T-cell (primary cell): ENCODE measurements at places on chromosomes 3 and 15. TPM values are rescaled to one million over a fixed set of nuclear protein-coding genes. Genes with fewer than 3 reads are reported as not detected.

Gene WDR93
- not detected for total RNA-seq

Gene ISLR2
- not detected for total RNA-seq

Gene CHRM5
- total RNA-seq, result not detected

Gene THPO
- total RNA-seq, result not detected

Gene EPHA6
- not detected for total RNA-seq

Gene DYNLT2B
- 8.2 TPM for total RNA-seq

Gene RGMA
- 0.15 TPM for total RNA-seq

Gene GOLGA6D
- not detected for total RNA-seq

Gene RAB6B
- total RNA-seq, result 0.23 TPM

Gene EBLN2
- total RNA-seq, result 12.8 TPM

Gene NOX5
- total RNA-seq, result not detected

Gene NECTIN3
- total RNA-seq, result 6.7 TPM

- DNase-seq, result no peak
Measured at GRCh38 chr3:74593152-74593551, 21.3 kb downstream of the CNTN3 start.

GRCh38 chr3:122183521-122183892 is at the start of gene CASR:
Gene CASR (plus strand): TSS chr3:122183668. CDS start chr3:122254190, 70,522 bp downstream.
- DNase-seq, result no peak

GRCh38 chr15:53251996-53252395 is 461.9 kb upstream of the ONECUT1 start:
- DNase-seq, result no peak

GRCh38 chr15:78149805-78150751 is 916 bp downstream of the IDH3A start:
- DNase-seq, result no peak

- DNase-seq, result no peak
Measured at GRCh38 chr3:31661993-31662670, 129.4 kb downstream of the STT3B start.

DNA sequence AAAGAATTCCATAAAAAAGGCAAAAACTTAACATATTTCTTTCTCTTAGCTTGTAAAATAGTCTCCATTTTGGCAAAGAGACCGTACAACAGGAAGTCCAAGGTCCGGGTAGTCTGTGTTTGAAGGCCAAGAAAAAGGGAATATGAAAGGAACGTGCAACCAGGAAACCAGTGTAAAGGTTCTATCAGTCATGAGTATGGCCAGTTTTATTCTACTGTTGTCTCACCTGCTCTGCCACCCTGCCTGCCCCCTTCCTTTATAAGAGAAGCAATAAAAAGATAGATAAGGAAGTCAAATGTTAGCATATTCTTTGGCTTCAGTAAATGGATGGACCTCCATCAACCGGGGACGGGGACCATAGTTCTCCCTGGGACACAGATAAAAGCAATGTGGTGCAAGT is 370.6 kb upstream of the ROBO2 start:
- no peak for DNase-seq

DNA sequence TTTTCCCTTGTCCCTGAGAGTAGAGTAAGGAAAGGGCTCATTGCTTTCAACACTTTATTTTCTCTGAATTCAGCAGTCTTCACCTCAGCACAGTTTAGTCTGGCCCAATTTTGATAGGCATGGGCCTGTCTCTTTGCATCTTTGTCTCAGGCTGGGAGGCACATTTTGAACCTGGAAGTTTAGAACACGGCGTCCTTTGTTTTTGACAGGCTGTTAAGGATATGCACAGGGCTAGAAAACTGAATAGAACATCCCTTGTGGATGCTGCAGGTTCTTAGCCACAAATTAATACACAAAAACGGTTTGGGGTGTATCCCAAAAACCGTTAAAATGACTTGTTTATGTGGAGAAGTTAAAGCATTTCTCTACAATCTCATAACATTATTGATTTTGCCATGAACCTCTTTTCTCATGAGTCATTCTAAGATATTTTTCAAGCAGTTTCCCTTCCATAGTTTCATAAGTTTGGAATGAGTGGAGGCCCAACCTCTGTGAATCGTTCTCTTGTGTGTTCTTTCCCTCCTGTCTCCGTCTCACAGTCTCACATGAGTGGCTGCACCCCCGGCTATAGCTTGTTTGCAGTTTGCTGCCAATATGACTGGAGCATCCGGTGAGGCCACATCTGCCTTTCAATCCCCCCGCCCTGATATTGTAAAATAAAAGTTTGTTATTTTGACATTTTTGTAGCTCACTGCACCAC is 192.9 kb upstream of the EIF1B start:
- no peak for DNase-seq

DNA sequence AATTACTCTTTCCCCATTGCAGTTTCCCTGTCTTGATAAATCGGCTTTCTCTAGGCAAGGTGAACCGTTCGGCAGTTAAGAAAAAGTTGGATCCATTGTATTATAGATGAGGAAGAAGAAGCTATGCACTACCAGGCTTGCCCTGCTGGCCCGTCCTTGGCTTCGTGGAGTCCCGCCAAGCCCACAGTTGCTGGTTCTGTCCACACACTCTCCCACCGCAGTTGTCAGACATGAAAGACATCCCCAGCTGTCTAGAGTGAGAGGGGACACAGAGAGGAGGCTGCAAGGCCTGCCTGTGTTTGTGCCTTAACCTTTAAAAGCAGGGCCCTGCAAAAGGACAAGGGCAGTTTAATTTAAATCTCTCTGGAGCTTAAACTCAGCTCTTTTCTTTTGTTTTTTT is 47.2 kb upstream of the PLCL2 start:
- no peak for DNase-seq

DNA sequence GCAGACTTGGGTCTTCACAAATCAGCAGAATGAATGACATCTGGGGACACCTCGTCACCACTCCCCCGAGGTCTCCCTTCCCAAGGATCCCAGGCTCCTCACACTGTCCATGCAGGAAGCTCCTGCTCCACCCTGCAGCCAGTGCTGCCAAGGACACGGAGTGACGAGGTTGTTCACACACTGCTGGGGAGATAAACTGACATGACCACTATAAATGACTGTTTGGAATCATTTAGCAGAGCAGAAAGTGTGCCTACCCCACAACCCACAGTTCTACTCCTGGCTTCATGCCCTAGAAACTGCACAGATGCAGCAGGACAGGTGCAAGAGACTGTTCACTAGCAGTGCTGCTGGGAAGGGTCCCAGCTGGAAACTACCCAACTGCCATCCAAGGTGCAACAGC is 19.7 kb upstream of the PRSS50 start:
- no peak for DNase-seq

GRCh38 chr15:51424780-51425179 is 83.3 kb downstream of the GLDN start:
- DNase-seq, result no peak

- DNase-seq, result no peak
Measured at GRCh38 chr3:138901567-138901966, 45.4 kb downstream of the FOXL2 start.

DNA sequence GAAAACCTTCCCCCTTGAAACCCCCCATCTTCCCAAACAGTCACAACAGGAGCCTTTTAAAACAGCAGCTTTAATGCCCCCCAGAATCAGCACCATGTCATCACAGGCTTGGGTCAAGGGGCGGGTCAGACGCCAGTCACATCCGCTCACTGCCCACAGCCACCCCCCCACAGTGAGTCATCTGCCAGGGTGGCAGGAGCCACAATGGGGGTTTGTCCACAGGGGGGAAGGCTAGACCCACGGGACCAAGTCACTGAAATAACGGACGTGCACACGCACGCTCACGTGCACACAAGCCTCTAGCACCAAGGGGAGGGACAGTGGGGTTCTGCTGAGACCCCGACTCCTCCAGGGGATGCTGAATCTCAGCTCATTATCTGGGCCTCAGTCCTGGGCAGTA is 441 bp upstream of the UCN2 start:
- peak; percentile 36 for DNase-seq

GRCh38 chr15:74215958-74216357 is 13.4 kb upstream of the STRA6 start:
- DNase-seq, result no peak

DNA sequence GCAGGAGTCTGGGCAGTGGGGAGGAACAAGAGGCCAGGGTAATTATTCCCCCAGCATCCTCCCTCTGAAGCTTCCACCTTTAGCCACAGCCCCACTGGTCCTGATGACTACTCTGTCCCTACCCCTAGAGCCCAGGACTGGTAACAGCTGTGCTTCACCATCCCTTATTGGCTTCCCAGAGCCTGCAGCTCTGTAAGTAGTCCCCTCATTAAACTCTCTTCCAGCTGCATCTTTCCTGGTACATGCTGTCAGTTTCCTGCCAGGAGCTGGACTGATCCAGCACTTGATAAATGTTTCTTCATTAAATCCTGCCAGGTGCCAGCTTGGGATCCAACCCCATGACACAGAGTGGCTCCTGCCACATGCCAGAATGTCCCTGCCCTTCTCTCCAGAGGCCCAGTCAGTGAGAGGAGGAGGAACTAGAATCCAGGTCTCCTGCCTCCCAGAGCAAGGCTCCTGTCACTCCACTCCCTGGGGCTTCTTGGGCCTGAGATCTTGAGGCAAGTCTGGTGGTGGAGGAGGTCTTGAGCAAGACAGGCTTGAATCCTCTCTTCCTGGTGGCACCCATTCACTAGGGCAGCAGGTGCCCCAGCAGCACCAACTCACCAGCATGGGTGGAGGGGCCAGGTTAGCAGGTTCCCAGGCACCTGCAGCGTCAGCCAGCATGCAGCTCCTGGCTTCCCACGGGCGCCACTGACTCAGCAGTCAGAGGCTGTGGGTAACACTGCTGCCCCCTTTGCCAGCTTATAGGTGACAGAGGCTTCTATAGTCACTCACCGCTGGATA is 27.6 kb downstream of the FBXW12 start:
- no peak for DNase-seq

- DNase-seq, result no peak
Measured at GRCh38 chr3:117512975-117513374, 803.4 kb downstream of the TUSC7 start.

DNA sequence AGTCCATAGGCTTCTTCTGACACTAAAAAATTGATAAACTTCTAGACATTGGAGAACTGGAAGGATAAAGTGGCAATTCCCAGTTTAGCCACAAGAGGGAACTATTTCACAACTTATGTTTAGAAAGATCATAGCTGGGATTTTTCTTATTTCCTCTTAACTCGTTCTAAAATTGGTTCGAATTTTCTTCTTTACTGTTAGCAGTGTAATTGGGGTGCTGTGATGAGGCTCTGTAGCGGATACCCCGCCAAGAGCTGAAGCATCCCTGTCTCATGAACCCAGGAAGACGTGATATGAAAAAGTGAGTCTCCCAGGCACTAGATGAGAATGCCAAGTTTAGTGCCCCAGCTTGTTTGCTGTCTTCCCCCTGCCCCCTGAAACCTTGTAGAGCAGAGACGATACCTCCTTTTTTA is 85.1 kb downstream of the PDCD6IP start:
- DNase-seq, result no peak

GRCh38 chr3:53597136-53597915 is 102.9 kb downstream of the CACNA1D start:
- no peak for DNase-seq

DNA sequence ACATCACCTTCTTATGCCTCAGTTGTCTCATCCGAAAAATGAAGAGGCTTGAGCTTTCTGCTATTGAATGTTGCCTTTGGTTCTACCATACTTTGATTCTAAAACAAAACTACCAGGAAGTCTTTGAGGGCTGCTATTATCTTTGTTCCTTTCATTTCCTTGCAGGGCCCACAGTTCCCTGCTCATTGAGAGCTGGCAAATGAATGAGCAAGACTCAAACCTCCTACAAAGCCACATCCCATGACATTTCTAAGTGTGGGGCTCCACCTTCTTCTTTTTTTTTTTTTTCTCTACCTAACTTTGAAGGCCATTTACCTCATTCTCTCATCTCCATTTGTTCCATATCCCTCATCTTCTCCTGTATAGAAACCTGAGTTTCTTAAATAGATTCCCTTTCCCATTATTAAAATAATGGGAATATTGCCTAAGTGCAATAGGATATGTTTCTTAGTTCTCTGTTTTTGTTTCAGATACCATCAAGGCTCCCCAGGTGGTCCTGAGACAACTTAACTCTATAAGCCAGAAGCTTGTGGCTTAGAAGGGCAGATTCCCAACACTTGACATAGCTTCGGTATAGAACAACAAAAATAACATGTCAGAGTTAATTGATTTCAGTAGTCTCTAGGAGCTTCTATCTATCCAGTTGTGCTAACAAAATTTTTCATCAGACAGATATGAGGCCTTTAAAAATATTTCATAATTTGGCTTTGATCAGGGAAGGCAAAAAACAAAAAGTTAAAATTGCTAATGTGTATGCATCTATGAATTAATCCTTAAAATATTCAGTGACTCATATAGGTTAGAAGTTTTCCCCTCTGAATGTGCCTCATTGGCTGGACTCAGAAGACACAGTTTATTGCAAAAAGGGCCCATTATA is 951.6 kb downstream of the TUSC7 start:
- DNase-seq, result no peak

DNA sequence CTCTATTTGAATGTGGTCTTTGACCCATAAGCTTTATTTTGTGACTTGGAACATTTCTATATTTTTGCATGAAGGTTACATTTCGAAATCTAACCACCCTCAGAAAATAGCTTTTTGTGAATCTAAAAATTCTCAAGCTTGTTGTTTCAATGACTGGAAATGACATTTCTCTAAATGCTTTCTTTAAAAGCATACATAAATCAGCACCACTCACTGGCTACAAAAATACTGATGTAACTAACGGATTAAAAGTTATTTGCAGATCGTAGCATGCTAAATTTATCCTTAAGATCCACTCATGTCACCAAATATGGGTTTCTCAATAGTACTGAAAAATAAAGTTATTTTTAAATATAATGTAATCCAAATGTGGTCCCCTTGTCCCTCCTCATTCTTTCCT is 55.2 kb upstream of the ACAN start:
- DNase-seq, result no peak

GRCh38 chr3:107384907-107385306 is 7.7 kb downstream of the CCDC54 start:
- DNase-seq, result no peak

DNA sequence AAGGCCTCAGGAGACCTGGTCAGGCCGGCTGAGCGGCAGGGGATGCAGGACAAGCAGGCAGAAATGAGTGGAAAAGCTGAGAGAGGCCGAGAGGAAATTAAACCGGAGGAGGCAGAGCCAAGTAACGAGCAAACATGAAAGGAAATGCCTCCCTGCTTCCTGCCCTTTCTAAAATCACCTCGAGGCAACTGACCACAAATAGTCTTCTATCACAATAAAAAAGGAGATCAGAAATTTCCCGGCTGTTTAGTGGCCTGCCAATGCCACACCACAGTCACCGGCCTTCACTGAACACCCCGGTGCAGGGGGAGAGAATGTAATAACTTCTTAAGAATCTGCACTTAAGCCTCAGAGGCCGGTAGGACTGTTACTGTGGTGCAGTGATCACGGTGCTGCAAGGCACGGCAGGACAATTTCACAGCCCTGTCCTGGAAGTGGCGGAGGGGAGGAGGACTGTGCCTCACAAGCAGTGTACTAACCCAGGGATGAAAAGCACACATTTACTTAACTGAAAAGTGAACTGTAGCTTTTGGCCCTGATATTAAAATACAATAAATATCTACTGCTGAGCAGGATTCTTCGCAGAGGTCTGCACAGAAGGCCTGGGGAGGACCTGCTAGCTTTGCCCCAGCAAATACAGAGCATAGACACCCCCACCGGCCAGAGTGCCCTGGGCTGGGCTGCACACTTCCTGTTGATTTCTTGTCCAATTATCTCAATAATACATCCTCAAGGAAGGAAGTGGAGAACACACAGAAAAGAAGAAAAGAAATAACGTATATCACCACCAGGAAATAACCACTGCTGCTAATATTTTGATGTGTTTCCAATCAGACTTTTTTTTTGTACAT is 183.5 kb upstream of the NSMCE3 start:
- DNase-seq, result no peak

GRCh38 chr3:36457667-36458066 is 77.4 kb downstream of the STAC start:
- DNase-seq, result no peak
